ENCODE measurements at places on chromosomes 2 and 18.

GRCh38 chr2:172938713-172939375, 136.8 kb upstream of the MAP3K20 start:
- DNase-seq = no peak

GRCh38 chr2:3730646-3731045, 27.3 kb downstream of the DCDC2C start:
- DNase-seq = no peak

GRCh38 chr2:42842466-42842865, 50.1 kb upstream of the HAAO start:
- DNase-seq = no peak

DNA sequence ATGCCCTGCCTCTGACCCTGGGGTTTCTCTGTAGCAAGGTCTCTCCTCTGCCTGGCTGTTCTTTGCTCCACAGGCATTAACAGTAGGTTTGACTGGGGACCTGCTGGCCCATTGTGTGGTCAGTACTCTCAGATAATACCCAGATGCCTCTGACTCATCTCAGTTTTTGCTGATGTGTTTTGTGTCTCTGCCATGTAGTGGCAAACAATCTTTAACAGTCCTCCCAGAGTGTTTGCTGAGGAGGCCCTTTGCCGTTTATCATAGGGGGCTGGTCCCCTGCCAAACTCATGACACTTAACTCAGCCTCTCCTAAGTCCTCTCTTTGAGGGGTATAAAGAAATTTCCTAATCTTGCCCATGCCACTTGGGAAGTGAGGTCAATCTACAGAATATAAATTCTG, 793.7 kb upstream of the FANCL start:
- DNase-seq = no peak

DNA sequence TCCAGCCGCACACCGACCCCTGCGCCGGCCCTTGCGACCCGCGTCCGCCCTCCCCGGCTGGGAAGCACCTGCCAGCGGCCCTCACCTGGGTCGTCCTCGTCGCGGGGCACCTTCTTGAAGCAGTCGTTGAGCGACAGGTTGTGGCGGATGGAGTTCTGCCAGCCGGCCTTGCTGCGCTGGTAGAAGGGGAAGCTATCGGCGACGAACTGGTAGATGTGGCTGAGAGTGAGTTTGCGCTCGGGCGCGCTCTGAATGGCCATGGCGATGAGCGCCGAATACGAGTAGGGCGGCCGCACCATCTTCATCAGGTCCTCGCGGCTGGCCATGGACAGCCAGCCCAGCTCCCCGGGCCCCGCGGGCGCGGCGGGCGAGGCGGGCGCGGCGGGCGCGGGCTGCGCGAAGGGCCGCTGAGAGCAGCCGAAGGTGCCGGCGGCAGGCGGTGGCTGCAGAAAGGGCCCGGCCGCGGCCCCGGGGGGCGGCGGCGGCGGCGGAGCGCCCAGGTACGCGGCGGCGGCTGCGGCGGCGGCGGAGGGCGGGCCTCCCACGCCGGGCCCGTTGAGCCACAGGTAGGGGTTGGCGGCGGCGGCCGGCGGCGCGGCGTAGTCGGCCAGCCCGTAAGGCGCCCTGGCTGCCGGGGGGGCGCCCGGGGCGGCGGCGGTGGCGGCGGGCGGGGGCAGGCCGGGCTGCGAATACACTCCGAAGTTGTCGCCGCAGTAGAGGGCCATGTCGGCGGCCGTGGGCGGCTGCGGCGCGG, 505 bp downstream of the FOXI3 start:
- no peak for DNase-seq

- DNase-seq = no peak
These were observed 378.7 kb downstream of the PARD3B start for GRCh38 chr2:204923957-204924356.

- peak; percentile 66 for DNase-seq
These were observed 2.5 kb upstream of the CNDP2 start for GRCh38 chr18:74493689-74494088.

- no peak for DNase-seq
These were observed 49.2 kb downstream of the CLASP1 start for GRCh38 chr2:121599963-121600651.

- DNase-seq = peak; percentile 47
These were observed 370.0 kb upstream of the SPRED2 start for GRCh38 chr2:65802298-65802942.

- no peak for DNase-seq
These were observed 230.0 kb downstream of the ACTR3 start for GRCh38 chr2:114119862-114120261.

GRCh38 chr2:21452263-21452662, 328.5 kb downstream of the TDRD15 start:
- DNase-seq = no peak

DNA sequence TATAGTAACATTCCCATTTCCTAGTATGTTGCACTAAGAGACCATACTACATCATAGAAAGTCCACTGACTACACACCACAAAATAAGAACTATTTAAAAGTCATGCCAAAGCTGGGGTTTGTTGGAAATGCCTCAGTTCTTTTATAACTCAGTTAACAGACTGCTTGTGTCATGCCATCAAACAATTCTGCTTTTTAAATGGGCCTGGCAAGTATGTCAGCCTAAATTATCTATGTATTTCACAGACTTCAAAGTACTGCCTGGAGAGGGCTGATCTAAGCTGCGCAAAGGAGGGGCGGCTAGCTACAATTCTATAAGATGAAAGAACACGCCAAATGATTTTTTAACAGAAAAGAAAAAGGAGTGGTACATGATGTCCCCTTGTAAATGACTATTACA, 49.6 kb downstream of the FARSB start:
- no peak for DNase-seq

DNA sequence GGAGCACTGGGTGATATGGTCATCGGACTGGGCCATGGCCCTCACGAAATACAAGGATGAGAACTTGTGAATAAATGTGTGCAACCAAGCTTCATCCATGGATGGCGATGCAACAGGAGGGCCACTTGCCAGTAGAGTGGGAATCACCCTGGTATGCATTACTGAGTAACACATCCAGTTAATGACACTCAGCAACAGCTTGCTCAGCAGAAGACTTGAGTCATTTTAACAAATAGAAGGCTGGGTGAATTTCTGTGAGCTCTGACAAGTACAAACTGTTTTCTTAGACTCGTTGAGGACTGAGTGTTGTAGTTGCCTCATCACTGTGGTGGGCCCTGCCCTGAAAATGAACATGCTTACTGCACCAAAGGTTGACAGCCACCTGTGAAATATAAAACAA, 221.6 kb downstream of the NCKAP5 start:
- no peak for DNase-seq

- no peak for DNase-seq
These were observed 585.4 kb downstream of the DSC3 start for GRCh38 chr18:30457156-30457555.

GRCh38 chr18:59624369-59624765, 72.9 kb downstream of the CCBE1 start:
- no peak for DNase-seq

DNA sequence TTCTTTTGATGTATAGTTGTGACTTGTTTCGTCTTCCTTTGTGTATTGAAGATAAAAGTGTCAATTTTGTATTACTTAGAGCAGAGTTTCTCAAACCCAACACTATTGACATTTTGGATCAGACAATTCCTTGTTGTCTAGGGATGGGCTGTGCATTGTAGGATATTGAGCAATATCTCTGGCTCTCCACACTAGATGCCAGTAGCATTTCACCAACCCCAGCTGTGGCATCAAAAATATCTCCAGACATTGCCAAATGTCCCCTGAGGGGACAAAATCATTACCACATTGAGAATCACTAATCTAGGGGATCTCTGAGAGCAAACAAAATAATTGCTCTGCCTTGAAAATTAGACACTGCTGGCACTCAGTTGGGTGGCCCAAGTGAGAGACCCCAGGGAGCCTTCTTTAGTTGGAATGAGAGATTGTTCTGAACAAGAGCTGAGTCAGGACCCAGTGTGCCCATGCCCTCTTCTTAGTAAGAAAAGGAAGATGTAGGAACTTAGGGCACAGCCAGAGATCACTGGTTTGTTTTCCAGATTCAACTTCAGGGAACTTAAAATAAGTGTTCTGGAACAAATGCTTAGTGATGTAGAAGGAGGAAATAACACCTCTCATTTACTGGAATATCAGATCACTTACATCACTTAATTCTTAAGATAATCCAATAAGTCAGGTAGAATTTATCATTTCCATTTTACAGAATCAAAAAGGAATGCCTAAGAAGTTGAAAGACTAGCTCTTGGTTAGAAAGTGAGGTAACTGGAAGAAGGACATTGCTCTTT, 466.6 kb upstream of the TNP1 start:
- no peak for DNase-seq

- DNase-seq = no peak
These were observed 603.7 kb upstream of the GCFC2 start for GRCh38 chr2:76314271-76315020.

DNA sequence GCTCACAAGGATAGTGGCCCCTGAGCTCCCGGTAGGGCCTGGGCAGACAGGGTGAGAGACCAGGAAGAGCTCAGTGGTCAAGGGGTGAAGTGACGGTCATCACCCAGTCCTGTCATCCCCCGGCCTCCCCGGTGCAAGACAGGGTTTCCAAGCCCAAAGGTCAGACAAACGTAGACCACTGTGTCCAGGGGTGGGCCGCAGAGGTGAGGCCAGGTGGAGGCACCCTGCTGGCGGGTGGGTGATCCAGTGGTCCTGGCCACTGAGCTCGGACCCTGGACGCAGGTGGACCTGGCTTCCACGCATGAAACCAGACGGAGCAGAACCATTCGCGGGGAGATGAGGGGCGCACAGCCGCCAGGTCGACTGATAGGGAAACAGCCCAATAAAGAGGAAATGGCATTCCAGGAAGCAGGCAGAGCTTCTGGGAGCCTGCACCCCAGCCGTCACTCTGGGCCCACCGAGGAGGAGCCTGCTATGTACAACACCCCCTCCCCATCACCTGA, 14.4 kb upstream of the SNED1 start:
- no peak for DNase-seq

- no peak for DNase-seq
These were observed 71.5 kb downstream of the CDC42EP3 start for GRCh38 chr2:37599688-37600525.

DNA sequence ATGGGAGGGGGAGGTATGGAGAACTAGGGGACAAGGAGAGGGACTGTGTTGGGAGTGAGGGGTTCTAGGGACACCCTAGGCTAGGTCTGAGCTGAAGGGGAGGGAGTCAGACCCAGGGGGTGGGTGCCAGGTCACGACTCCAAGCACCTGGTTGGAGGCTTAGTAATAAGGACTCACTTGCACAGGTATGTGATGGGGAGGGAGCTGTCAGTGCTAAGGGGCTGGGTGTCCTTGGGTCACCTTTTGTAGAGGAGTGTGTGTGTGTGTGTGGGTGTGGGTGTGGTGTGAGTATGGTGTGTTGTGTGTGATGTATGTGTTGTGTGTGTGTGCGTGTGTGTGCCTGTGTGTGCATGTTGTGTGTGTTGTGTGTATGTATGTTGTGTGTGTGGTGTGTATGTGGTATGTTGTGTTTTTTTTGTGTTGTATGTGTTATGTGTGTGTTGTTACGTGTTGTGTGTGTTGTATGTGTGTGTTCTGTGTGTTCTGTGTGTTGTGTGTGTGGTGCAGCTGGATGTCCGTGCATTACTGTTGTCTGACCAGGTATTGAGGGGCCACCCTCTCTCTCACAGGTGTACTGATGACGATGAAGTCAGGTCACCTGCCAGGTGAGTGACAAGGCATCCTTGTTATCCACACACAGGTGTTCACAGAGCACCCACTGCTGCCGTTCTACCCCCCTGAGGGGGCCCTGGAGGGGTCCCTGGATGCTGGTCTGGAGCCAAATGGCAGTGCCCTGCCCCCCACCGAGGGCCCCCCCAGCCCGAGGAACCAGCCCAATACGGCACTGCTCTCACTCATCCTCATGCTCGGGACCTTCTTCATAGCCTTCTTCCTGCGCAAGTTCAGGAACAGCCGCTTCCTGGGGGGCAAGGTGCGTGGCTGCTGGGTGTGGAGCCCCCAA, 9.8 kb downstream of the SLC4A3 start:
- DNase-seq = no peak

GRCh38 chr2:17753803-17754663, at the start of the genes GEN1 and SMC6:
Gene GEN1 (plus strand): TSS chr2:17754138. CDS start chr2:17759944, 5,806 bp downstream.
Gene SMC6 (minus strand): TSS chr2:17753810. CDS start chr2:17745946, 7,864 bp downstream.
- DNase-seq = peak; percentile 83

All from SHP77 treated with DMSO at 0.1 percent for 48 hours (cell line).